ENCODE measurements at places on chromosomes 11 and 22.
A peak's percentile ranks its signal among the peaks of the same experiment; 100 is the strongest.

- no peak for DNase-seq
Observed at GRCh38 chr11:105489446-105489845, 120.4 kb upstream of the GRIA4 start.

GRCh38 chr11:2694495-2694894, 5.3 kb downstream of the KCNQ1OT1 start:
- no peak for DNase-seq

- DNase-seq = no peak
Observed at GRCh38 chr11:119205080-119205479, 1.1 kb upstream of the CBL start.

DNA sequence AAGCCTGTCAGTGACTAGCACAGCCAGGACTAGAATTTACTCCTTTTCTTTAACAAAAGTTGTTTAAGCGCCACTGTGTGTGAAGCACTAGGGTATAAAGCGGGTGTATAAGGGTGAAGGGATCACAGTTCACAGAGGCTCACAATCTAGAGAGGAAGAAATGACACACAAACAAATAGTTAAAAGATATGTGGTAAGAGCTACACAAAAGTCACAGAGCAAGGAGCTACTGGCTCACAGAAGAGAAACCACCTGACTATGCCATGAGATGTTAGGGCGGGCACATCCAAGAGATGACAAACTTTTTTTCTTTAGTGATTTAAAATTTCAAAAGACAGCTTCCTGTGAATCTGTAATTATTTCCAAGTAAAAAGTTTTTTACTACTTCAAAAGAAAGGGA, 55.6 kb downstream of the PHF21A start:
- no peak for DNase-seq

DNA sequence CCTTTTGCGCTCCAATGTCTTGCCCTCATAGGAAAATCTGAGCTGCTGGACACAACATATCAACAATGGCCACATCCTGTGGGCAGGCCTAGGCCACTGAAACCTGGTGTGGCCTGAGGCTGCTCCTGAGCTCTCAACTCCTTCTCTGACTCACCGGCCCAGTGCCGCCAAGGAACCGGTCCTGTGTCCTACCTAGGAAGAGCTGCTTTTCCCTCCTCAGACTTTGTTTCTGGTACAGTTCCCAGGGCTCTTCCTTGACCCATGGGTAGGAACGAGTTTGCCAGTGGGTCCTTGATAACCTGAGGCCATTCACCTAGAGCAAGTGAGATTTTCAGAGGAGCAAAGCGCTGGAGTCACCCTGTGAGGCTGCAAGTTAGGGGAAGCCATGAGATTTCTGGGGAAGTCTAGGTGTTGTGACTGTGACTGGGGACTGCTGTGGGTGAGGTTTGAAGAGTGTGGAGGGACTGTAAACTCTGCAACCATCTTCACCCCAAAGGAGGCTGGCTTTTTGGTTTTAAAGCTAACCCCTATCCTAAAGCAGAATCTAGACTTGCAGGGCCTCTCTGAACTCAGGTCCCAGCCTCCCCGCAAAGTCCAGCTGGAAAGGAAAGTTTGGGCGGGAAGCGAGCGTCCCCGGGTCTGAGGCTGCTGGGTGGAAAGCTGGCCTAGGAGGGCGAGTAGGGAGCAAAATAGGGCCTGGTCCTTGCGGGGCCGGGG, 12.0 kb upstream of the PAX6 start:
- DNase-seq = no peak

DNA sequence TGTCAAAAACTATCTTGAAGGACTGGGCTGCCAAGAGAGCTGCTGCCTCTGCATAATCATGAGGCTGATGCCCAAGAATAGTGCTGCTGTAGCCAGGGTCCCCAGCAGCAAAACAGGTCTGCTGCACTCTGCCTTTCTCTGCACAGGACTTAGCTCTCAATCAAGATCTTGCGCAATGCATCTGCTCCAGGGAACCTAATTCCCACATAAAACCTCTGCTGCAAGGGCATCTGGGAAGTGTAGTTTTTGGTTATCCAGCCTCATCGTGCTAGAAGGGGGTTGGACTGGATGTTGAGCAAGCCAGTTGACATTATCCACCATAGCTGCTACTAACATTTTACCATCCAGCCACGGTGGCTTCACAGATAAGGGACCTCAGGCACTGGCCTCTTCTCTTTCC, 192.7 kb downstream of the C11orf91 start:
- peak; percentile 43 for DNase-seq

DNA sequence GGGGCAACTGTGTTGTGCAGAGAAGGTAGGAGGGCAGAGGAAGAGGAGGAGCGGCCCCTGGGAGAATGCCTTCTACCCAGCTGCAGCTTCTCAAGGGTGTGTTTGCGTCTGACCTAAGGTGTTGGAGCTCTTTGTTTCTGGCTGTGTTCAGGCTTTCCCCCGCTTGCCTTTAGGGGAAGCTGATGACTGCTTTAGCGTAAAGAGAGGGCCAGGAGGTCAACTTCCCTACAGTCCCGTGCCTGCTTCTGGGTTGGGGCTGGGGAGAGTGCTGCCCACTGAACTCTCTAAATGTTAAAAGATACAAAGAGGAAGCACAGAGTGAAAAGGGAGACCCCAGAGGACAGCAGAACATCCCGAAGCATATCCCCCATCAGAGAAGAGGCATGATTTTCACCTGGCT, 99.2 kb downstream of the PTPRJ start:
- no peak for DNase-seq

- DNase-seq = peak; percentile 54
Observed at GRCh38 chr11:23555085-23555484, 694.8 kb upstream of the CCDC179 start.

DNA sequence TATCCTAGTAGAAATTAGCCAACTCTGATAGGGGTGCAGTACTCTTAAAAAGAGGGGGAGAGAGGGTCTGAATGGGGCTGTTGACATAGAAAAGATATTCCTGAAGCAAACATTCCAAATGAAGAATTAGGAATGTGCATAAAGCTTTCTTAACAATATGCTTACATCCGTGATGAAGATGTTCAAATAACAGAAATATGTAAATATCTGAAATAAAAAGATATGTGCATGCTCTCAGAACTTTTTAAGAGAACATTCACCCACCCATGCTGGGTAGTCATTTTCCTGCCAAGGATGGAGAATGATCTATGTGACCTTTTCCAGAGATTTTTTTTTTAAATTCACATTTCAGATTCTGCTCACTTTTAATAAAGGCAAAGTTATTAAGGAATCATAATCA, 80.6 kb downstream of the GRIA4 start:
- DNase-seq = no peak

DNA sequence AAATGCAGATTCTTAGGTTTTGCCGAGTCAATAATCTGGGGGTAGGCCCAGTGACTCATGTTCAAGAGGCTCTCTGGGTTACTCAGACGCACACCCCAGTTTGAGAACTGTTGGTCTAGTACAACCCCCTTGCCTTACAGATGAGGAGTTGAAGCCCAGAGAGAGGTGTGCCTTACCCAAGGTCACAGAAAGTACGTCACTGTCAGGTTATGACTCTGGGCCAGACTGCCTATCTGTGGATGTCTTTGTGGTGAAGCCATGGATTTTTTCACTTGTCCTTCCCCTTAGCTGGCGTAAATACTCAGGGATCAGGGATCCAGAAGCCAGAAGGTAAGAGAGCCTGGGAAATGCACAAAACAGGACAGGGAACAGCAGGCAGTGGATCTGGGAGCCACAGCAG, 25.2 kb upstream of the NECTIN1 start:
- DNase-seq = no peak

- DNase-seq = no peak
Observed at GRCh38 chr11:36270701-36271100, 18.5 kb downstream of the COMMD9 start.

DNA sequence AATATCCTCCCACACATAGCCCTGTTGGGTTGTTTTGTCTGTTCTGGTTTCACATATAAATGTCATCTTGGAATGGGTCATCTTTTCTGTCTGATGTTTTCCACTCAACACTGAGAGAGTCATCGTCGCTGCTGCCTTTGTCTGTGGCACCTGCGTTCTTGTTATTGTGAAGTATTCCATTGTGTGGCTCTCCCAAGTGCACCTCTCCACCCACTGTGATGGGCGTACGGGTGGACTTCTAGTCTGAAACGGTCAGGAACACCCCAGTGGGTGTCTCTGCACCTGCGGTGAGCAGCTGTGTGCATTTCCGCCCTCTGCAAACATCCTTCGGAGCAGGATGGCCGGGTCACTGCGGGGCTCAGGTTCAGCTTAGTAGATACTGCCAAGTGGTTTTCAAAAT, 34.5 kb upstream of the RTL6 start:
- no peak for DNase-seq

GRCh38 chr11:218815-219593, 11.5 kb downstream of the RIC8A start:
- DNase-seq = no peak

DNA sequence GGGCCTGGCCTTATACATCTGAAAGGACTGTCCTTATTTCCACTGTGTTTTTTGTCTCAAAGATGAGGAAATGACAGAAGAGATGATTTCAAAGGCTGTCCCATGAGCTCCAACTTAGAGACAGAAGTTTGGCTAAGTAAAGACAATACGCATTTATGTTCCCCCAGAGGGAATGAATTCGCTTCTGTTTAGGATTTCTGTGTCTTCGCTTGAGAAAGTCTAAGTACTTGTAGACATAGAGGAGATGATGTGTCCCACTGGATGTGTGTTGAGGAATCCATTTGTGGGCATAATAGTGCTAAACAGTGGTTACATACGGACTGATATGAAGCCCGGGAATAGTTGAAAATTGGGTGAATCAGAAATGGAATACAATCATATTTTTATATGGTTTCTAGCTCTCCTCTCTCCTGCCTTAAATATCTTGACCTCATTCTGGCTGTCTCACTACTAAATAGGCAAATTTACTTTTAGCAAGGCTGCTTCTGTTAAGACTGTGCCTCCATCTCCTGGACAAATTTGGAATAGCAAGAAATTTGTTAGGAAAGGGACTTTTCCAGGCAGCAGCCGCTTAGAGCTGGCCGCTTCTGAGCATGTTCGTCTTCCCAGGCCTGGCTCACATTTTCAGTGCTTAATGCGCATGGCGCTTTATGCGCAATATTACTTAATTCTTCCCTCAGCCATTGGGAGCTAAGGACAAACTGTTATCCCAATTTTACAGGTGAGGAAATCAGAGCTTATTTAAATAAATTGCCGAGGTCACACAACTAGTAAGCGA, 1.9 kb upstream of the PEX26 start:
- DNase-seq = peak; percentile 78

DNA sequence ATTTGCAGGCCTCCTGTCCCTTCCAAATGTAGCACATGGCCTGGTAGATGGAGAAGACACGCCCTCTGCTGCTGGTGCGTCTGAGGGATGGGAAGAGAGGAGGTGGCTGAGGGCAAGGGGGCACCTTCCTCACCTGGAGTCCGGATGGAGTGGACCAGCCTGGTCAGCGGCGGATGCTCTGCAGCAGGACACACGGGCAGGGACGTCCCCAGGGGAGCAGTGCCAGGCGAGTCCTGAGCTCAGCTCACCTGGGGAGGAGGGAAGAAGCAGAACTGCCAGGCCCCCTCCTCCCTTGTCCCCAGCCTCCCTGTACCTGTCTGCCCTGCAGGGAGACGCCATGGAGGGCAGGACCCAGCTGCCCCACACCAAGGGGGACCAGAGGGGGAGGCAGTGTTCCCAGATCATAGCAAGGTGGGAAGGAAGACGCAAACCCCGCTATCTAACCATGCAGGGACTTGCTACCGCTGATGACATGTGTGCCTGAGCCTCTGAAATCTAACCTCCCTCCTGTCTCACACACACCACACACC, 1495.9 kb downstream of the BRD1 start:
- DNase-seq = no peak

DNA sequence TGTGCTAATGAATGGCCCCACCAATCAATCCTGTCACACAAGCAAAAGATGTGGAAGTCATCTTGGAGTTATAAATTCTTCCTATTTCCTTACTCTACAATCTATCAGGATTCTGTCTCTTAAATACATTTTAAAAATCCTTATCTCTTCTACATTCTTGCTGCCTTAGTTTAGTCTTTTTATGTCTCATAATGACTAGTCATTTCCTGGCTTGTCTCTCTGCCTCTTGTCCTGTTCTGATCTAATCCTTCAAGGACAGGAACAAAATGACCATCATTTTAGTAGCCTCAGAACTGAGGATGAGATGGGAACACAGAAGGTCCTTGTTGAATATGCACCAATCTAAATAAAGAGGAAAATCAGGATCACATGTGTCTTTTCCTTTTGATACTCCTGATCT, 56.6 kb upstream of the LIN7C start:
- DNase-seq = peak; percentile 55

DNA sequence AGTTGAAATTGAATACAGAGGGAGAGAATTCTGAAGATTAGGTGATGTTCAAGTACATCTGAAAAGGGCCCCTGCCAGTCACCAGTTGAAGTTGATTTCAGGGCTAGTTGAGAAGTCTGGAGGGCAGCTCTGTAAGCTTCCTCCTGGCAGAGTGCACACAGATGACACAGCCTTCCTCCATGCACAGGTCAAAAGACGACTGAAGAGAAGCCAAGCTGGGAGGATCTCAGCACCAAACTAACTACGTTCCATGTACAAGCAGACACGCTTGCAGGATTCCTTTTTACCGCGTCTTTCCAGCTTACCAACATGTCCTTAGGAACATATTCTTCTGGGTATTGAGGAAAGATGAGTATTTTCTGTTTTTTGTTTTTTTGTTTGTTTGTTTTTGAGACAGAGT, 7.9 kb downstream of the BARX2 start:
- no peak for DNase-seq

DNA sequence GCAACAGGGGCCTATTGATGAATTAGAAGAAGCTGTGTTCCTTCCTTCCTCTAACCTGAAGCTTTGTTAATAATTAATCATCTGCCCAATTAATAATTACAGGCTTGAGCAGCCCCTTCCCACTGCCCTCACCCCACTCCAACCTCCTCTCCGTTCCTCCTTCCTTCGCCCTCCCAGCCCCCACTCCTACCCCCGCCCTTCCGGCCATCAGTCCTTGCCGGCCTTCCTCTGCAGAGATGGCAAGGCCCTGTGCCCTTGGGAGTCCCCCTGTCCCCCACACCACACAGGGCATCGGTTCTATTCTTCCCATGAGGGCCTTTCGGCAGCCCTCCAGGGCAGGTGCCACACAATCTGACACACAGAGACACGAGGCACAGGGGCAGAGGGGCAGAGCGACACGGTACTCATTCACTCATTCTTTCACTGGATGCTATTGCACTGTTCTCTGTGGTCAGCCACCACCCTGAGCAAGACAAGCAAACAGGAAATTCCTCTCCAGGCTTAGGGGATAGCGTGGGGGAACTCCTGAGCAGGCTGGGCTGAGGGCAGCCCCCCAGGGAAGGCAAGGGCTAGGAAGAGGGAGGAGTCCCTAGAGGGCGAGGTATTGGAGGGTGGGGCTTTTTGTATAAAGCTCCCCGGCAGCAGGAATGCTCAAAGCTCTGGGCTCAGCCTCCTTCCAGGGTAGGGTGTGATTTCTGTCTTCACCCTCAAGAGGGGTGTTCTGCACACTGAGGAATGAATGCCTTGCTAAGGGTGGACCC, 14.7 kb downstream of the MGAT3 start:
- DNase-seq = peak; percentile 43

- DNase-seq = no peak
Observed at GRCh38 chr11:87459351-87459750, 421.6 kb downstream of the TMEM135 start.

All from brain microvascular endothelial cell (primary cell).